OCI-LY7 (cell line): ENCODE measurements at places on chromosomes 2 and 18. TPM values are rescaled to one million over a fixed set of nuclear protein-coding genes. Genes with fewer than 3 reads are reported as not detected.

DNA sequence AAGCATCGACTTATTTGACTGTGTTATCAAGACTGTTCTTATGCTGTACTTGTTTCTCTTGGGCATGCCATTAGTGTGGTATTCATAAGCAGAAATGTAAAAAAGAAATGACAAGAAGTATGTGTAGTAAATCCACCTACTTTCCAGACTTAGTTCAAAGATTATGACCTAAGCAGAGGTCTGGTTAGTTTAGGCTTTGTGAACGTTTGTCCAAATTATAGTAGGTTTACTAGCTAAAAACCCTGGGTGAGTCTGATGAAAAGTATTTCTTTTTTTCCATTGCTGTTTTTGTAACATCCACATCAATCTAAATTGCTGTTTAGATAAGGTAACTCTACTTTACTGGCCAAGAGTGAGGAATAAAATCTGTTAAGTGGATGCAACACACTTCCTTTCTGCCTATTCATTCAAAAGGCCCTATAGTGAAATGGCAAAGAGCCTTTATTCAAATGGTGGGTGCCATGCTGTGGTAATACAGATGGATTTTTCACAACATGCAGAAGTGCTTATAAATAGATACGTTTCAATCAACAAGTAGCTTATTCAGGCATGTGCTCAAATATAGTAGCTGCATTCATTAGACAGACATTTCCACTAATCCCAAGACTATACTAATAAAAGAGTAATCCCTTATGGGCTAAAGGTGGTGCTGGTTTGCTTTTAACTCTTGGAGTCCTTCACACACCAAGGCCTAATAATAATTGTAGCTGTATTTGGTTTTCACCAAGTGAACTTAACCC lies 122.5 kb upstream of the LTBP1 start:
- DNase-seq: no peak

DNA sequence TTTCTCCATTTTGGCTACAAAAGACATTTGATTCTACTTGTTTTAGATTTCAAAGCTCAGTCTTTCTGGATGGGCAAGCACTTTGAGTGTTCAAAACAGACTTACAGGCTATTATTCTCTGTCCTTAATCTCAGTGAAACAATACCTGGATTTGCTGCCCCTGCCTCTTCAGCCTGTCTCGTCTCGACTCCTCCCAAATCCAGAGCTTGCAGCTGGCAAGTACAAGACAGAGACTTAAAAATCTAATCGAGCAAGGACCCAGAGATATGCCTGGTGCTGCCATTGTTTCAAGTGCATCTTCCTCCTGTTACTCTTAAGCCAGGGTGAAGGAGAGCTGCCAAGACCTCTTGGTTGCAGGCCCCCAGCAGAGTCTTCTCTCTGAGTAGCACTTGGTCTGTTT lies 59.2 kb downstream of the LRRC30 start:
- DNase-seq: no peak

Gene CELF4
- total RNA-seq: not detected in 2 replicates

DNA sequence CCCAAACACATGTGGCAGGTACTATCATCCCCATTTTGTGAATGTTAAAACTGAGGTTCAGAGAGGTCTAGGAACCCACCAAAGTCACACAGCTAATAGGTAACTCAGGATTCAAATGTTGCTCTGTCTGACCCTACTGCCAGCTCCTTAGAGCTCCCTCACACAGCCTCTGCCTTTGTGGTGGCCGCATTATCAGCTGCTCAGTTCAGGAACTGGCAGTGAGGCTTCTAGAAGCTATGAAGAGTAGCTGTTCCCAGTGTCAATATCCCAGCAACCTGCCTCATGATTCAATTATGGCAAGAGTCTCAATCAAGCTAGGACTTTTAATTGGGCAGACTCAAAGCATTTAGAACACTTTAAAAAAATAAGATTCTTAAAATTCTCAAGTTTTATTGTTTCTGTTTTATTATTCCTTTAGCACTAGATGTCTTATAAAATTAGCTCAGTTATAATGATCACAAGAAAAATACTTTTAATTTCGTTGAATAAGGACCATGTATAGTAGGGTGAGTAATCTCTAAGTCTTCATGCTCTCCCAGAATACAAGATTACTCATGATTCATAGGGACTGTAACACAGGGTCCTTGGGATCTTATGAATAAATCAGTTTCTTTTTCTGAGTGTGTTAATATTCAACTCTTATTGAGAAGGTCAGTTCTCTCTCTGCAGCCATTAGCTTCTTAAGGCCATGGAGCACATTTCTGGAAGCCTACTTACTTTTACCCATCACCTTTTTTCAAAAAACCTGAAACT lies 342.7 kb downstream of the RND3 start:
- DNase-seq: no peak

DNA sequence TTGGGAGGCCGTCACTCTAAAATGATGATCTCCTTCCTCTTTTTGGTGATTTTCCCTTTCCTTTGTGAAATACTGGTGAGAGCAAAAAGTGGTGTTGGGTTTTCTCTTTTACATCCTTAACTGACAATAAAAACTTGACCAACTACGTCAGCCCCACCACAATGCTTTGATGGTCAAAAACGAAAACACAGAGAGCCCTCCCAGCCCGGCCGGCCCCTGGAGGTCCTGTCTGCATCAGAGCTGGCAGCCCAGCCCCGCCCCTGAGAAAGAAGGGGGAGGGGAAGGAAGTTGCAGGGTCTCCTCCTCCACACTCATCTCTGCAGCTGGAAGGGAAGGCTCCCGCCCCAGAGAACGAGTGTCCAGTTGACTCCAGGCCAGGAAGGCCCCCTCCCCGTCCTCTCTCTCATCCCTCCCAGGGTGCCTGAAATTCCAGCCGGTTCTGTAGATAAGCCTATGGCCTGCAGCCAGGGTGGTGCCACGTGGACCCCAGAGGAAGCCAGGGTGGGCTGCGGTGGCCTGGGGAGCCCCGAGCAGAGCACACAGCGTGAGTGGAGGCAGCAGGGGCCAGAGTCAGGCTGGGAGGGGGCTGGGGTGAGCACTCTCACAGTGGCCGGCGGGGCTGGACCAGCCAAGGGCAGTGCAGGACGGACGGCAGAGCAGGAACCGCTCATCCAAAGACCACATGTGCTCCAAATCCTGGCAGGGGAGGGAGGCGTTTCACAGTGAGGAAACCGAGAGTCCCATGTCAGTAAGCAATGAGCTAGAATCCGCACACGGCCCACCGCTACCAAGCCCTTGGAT lies 19.8 kb downstream of the BIN1 start:
- peak; percentile 37 for DNase-seq

Gene CFAP221
- total RNA-seq: not detected in 2 replicates

GRCh38 chr2:71685941-71686611 lies 232.7 kb downstream of the DYSF start:
- no peak for DNase-seq

DNA sequence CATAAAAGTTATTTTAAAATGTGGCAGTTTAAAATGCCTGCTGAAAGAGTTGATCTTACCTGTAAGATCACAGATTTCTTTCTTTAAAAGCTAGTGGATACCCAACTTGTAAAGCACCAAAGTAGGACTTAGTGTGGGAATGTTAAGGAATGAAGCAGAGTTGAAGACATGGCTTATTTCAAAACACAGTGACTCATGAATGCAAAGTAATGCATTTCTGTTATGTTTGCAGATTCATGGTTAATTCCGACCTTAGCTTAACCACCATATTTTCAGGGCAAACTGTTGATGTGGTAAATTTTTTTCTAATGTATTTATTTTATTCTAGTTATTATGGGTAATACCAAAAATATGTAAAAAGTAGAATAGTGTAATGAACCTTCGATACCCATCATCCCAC lies 206.8 kb upstream of the FOSL2 start:
- DNase-seq: no peak

DNA sequence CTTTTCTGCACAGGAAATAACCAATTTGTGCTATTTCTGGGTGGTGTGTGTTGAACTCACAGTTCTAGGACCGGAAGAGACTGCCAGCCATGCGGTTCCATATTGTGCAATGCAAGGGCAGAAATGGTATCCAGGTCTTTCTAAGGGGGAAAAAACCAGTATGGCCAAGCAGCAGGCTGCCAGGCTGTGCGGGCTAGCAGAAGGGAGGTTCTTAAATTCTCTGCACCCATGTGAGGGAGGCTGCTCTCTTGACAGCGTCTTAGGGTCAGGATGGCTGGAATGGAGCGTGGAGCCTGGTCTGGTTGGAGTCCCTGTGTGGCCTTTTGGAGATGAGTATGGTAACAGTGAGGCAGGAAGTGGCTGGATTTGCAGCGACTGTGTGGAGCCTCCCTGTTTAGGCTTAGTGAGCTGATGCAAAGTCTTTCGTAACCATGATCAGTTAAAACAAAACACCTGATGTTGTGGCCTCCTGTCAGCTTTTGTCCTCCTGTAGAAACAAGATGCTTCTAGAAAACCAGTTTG lies 52.6 kb downstream of the NCK2 start:
- DNase-seq: peak; percentile 84
